ENCODE measurements at places on chromosomes 2 and 18.

- DNase-seq: no peak
Measured at GRCh38 chr2:97546711-97547110, 43.0 kb downstream of the ANKRD36B start.

GRCh38 chr2:12169721-12170120, 423.3 kb downstream of the LPIN1 start:
- peak; percentile 55 for DNase-seq

DNA sequence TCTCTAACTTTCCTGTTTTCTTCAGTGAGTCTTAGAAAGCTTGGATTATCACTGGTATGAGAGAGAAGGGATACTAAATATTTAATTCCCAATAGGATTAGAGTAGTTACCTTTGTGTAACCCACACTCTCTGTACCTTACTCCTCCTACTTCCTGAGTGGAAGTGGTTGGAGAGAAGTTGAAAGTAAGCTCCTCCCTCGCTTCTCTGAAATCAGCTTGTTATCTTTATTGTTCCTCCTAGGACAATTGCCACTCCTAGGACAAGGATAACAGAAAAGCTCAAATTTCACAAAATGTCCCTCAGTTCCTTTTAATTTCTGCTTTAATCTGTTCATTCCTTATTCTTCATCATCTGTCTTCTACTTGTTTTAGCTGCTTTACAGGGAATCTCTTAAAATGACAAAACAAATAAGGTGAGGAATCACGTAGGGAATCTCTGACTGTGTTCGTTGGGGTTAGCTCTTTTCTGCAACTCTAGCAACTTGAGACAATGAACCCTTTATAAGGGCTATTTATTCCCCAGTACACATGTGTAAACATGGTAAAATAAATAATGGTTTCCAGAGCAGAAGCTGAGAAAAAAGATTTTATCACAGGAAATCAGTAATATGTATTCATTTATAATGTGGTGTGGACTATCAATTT, 8.6 kb downstream of the ITPRID2 start:
- no peak for DNase-seq

DNA sequence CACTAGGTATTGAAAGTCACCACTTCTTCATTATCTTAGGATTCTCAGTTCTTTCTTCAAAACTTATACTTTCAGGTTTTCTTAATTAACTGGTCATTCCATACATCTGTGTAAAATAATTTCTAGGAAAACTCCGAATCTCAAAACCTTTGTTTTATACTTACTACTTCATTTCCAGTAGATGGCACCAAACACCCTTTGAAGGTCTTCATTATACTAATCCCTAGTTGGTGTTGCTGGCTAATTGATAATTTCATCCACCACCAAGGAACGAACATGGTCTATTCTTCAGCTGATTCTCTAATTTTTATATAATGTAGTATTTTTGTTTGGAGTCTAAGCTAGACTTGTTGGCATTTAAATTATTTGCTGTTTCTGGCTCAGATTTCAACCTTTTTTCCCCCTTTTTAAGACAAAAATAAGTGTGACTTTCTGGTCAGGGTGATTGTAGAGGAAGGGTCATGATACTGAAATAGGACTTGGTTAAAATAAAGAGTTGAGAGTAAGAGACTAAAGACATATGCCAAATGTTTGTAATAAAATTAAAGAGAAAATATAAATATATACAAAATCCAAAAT, 2.8 kb upstream of the MXD1 start:
- no peak for DNase-seq

DNA sequence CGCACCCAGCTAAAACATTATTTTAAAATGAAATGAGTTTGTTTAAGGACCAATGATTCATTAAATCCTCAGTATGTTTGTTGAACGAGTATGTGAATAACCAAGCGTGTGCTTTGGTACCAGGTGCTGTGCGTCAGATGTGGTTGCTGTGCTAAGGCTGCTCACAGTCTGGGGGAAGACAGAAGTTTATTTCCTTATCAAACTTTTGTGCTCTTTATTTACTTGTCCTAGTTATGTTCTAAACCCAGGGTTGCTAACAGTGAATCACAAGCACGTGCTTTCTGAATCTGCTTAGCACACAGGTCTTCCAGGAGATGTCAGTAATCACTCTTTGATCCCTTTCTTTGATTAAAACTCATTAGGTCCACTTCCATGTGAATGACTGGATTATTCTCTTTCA, 37.0 kb downstream of the RAPGEF4 start:
- DNase-seq: no peak

DNA sequence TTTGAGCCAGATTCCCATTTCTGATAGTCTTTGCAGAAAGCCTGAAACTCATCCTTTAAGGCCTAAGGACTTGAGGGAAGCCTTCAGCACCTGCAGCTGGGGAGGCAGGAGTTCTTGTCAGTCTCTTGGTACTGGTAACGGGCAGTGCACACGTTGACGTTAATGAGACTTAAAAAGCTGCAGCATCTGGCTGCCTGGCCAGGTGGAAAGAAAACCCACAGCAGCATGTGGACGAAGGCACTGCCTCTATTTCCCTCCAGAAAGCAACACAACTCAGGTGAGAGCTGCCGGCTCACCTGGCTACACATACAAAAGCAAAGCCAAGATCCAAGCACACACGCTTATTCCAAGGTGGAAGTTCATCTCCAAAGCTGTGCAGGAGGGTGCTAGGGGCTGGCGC, 178.8 kb downstream of the ANAPC1 start:
- DNase-seq: no peak

DNA sequence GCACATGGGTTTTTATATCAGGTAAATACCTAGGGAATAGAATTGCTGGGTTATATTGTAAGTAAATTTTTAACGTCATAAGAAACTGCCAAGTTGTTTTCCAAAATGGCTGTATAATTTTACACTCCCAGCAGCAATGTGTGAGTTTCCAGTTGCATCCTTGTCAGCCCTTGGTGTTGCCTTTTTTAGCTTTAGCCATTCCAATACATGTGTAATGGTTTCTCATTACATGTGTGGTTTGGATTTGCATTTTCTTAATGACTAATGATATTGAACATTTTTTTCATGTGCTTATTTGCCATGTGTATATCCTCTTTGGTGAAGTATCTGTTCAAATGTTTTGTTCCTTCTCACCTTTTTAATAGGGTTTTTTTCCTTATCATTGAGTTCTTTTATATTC, 70.8 kb downstream of the ABI2 start:
- DNase-seq: no peak

- no peak for DNase-seq
Measured at GRCh38 chr2:98308532-98308931, 37.7 kb upstream of the CNGA3 start.

GRCh38 chr2:22153931-22154613, 1030.3 kb downstream of the TDRD15 start:
- DNase-seq: no peak

- DNase-seq: no peak
Measured at GRCh38 chr18:59861009-59861408, 38.8 kb upstream of the PMAIP1 start.

- DNase-seq: no peak
Measured at GRCh38 chr18:61591253-61591652, 258.0 kb downstream of the CDH20 start.

- DNase-seq: no peak
Measured at GRCh38 chr2:46985512-46985911, 69.9 kb upstream of the MCFD2 start.

GRCh38 chr2:109454765-109455394, 158.9 kb downstream of the SEPTIN10 start:
- DNase-seq: no peak

DNA sequence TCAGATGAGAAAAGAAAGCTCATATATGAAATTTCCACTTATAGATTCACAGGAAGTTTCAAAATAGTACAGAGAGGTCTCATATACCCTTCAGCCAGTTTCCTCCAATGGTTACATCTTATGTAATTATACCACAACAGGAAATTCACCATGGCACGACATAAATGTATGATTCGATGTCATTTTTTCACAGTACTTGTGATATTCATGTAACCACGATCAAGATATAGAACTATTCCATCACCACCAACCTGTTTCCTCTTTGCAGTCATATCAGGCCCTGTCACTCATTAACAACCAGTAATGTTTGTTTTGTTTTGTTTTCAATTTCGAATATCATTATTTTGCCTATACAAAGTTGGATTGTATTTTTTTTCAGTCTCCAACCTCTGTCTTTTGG, 314.3 kb upstream of the POU3F3 start:
- no peak for DNase-seq

GRCh38 chr2:32168513-32168912, 2.8 kb downstream of the SLC30A6 start:
- no peak for DNase-seq

DNA sequence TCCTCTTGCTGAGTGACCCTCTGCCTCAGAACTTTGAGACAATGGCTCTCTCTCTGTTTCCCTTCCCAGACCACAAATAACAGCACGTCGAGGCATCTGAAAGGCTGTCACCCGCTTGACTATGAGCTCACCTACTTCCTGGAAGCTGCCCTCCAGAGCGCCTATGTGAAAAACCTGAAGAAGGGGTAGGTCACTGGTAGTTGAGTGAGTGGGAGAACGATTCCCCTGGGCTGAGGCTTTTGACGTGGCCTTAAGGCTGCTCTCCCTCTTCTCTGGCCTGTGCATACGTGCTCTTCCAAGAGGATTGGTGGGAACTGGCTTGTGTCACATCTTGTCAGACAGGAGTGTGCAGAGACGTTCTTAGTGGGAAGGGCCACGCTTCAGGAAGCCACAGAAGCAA, 63.1 kb upstream of the MCFD2 start:
- DNase-seq: peak; percentile 23

DNA sequence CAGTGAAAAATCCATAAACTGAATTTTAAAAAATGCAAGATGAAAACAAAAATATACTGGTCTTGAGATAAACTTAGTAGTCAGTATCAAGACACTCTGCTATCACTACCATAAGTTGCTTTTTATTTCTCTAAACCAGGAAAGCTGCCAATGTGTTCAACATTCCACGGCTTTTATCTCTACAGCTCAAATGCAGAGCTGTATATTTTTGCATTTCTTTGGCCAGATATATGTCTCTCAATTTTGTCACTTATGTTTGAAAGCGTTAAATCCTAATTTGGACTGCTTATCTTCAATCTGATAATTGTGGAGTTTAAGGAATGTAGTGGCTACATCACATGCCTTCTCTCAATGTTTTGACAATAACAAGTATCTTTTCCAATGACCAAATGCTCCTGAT, 609.5 kb downstream of the EPHA4 start:
- DNase-seq: no peak

GRCh38 chr2:199469514-199470360, 12.0 kb upstream of the SATB2 start:
- no peak for DNase-seq

DNA sequence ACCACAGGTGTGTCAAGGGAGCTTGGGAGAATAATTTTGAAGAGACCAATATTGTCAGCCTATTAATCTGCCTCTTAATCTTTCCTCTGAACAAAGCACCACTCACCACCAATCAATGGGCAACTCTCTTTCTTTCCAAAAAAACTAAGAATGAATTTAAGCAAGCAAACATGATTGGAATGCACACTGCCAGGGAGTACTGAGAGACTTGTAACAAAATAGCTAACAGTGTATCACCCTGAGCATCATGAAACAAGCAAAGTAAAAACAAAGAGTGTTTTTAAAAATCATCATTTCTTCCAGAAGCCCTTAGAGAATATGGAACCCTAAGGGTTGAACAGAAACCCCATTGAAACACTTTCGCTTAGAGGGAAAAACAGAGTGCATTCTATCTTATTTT, 299.7 kb downstream of the DSEL start:
- no peak for DNase-seq

DNA sequence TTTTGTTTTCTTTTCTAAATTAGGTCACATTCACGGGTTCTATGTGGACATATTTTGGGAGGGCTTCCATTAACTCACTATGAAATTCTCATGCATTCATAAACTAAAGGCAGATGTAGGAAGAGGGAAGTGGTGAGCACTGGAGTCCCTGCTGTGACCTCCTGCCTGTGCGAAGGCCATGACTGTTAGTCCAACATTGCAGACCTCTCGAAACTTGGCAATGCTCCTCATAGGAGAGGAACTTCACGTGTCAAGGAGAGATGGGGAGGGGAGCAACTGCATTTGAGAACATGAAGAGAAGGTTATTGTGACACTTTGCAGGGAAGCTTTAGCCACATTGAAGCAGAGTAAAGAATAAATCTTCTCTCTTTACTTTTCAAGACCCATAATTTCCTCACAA, 126.4 kb upstream of the HNMT start:
- DNase-seq: no peak

- no peak for DNase-seq
Measured at GRCh38 chr2:151828890-151829324, 686 bp upstream of the ARL5A start.

DNA sequence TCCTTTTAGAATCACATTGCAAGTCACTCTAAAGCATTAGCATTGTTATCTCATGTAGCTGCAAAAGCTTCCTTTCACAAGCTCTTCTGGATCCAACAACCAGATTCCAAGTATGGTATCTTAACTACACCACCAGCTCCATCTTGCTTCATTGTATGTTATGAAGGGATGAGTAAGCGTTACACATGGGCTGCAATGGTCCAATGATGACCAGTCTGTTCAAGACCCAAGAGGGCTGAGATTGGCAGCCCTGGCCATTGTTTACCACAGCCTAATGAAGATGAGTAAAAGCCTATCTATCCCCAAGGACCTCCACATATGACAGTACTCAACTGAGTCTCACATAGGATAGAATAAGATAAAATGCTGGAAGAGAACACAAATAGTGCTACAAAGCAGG, 6.3 kb downstream of the CFLAR start:
- no peak for DNase-seq

DNA sequence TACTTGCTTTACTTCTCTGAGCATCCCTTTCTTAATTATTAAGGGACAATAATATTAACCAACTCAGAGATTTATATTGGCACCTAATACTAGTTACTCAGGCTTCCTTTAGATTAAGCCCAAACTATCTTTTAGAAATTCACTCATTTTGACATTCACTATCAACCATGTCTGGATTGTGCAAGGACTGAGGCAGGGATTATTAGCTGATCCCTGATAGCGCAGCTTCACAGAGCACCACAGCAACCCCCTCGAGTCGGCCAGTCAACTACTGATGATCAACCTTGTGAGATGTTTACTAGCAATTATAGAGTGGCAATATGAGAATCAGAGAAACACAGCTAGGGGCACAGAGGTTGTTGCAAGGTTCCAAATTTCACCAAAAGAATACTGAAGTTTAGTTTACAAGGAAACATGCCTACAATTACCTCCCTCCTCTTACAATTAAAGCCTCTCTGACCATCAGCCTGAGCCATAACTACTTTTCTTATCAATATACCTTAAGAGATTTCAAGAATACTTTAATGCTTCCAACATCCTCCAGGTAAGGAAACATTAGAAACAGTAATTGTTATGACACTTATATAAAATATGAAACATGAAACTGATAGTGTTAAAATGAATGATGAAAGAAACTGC, 191.6 kb downstream of the TCF4 start:
- DNase-seq: no peak

GRCh38 chr18:75218065-75218923, 7.7 kb downstream of the TSHZ1 start:
- no peak for DNase-seq
